ENCODE measurements at places on chromosomes 7 and 10.

DNA sequence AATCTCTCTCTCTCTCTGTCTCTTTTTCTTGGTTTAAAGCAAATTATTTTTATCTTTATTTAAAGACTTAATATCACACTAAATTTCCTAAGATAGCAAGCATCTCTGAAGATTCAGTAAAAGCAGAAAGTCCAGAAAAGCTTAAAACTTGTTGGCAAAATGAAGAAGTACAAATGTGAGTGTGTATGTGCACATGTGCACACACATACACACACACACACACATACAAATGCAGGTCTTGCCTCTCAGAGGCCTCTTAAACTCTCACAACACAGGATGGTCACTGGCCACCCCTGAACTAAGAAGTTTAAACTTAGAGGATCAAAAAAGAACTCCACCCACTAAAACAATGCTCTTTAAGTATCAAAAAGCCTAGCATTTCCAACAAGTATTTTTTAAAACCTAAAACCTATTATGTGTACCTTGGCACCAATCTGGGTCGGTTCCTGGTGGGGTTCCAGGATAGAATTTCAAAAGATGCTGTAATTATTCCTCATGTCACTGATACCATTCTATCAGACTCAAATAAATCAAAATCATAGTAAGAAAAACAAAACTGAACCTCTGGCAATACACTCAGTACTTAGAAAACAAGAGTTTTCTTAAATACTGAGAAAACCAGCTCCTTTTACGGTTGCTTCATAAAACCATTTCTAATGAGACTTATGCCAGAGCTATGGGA is 55.0 kb downstream of the SORBS1 start:
- no peak for DNase-seq

GRCh38 chr7:116949941-116950801 is 3.1 kb upstream of the ST7 start:
- DNase-seq: no peak

DNA sequence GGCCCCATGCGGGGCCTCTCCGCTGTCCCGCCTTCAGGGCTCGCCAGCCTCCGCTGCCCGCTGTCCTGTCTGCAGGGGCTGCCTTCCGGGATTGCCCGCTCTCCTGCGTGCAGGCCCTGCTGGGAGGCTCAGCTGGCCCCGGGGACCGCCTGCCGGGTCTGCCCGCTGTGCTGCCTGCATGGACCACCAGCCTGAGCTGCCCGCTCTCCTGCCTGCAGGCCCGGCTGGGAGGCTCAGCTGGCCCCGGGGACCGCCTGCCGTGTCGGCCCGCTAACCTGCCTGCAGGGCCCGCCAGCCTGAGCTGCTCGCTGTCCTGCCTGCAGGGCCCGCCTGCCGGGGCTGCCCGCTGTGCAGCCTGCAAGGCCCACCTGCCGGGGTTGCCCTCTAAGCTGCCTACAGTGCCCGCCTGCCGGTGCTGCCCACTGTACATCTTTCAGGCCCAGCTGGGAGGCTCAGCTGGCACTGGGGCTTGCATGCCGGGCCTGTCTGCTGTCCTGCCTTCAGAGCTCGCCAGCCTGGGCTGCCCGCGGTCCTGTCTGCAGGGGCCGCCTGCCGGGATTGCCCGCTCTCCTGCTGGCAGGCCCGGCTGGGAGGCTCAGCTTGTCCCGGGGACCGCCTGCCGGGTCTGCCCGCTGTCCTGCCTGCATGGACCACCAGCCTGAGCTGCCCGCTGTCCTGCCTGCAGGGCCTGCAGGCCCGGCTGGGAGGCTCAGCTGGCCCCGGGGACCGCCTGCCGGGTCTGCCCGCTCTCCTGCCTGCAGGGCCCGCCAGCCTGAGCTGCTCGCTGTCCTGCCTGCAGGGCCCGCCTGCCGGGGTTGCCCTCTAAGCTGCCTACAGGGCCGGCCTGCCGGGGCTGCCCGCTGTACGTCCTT is 165.1 kb downstream of the GLRX3 start:
- DNase-seq: no peak

GRCh38 chr7:73642834-73643233 is 18.5 kb upstream of the MLXIPL start:
- no peak for DNase-seq

GRCh38 chr7:100061518-100062193 is 12.1 kb downstream of the ZSCAN21 start:
- DNase-seq: no peak

DNA sequence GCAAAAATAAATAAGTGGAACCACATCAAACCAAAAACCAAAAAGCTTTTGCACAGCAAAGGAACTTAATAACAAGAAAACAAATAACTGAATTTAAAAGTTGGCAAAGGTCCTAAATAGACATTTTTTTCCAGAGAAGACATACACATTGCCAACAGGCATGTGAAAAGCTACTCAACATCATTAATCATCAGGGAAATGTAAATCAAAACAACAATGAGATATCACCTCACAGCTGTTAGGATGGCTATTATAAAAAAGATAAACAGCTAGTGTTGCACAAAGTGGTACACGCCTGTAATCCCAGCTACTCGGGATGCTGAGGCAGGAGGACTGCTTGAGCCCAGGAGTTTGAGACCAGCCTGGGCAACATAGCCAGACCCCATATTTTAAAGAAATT is 2.2 kb upstream of the SUN3 start:
- no peak for DNase-seq

DNA sequence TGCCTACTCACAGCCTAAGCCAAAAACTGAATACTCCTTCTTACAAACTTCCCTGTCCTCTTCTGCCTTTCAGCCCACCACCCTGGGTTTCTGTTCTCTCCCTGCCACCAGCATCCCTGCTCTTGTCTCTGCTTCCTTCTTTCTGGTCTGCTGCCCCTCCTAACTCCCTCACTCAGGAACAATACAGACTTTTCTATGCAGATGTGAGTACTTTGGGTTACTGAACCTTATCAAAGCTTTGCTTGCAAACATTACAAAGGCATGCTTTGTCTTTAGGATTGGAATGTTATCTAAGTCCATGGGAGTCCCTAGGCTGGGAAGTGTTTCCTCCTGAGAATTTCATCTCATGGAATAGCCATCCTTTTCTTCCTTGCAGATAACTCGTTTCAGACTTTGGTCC is 28.9 kb downstream of the CNNM1 start:
- DNase-seq: no peak

- no peak for DNase-seq
Measured at GRCh38 chr10:30037620-30038336, 21.6 kb downstream of the JCAD start.

DNA sequence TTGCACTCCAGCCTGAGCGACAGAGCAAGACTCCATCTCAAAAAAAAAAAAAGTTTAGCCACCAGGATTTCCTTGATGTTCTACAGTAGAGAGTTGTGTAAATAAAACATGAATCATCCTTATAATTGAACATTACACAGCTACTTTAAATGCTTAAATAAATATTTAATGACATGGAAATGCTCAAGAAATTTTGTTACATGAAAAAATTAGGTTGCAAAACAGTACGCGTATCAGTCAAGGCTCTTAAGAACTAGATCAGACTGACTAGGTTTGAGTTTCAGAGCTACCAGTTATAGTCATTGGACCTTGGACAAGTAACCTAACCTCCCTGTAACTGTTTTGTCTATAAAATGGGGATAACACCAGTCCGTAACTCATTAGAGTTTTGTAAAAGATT is 38.7 kb upstream of the GSAP start:
- DNase-seq: no peak

GRCh38 chr10:47278152-47278473 is 21.9 kb upstream of the GDF10 start:
- DNase-seq: no peak

DNA sequence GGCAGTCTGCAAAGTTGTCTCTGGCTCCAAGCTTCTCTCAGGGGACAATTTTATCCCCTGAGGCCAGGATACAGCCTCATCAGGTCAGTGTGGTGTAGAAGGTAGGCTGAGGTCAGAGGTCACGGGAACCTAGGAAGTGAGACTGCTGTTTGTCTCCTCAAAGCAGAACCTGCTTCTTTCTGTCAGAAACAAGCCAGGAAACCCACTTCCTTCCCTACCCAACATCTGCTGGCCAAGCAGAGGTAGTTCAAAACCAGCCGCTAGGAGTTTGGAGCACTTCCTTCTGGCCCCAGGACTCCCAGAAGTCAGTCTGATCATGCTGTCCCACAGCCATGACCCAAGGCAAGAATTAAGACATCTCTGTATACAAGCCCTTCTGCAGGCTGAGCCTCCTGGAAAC is 12.2 kb downstream of the CLRN3 start:
- DNase-seq: no peak

- no peak for DNase-seq
Measured at GRCh38 chr10:95122736-95123135, 53.4 kb upstream of the CYP2C8 start.

DNA sequence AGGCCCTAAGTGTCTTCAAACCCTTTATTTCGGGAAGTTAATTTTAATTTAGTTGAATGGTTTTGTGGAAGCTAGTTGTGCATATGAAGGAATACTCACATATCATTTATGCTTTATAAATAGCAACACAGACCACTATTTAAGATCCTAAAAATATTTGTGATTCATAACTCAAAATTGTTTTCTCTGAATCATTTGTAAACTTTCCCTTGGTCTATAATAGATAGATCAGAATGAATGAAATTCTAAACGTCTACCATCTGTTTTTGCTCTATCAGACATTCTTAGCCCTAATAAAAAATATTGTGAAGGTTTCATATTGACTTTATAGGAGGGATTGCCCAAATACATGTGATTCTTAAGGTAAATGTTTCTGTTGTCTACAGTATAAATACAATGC is 43.5 kb downstream of the LOXL4 start:
- DNase-seq: peak; percentile 53

DNA sequence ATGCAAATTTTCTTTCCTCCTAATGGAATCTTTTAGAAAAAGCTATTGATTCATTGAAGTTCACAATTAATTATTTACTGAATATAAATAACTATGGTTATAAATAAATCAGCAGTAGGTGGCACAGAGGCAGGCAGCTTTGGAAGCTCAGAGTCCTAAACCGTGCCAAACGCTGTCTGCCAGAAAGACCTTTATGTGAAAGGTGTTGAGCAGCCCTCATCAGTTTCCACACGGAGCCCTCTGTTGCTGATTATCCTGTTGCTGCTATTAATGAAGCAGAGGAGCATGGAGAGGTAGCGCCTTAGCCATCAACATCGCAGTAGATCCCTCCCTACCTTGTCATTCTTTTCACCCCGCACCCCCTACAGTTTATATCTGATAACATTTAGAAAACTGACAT is 51.0 kb downstream of the RTKN2 start:
- no peak for DNase-seq

GRCh38 chr7:63046612-63047011 is 952.0 kb upstream of the ZNF722 start:
- DNase-seq: no peak

GRCh38 chr7:38068461-38068860 is 109.6 kb upstream of the STARD3NL start:
- no peak for DNase-seq

DNA sequence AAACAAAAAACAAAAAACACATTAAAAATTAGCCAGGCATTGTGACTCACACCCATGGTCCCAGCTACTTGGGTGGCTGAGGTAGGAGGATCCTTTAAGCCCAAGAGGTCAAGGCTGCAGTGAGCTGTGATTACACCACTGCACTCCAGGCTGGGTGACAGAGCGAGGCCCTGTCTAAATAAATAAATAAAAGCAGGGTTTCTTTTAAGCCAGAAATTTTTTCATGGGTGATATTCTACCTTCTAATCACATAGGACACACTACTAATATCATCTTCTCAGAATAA is 14.2 kb upstream of the SVIL start:
- no peak for DNase-seq

- peak; percentile 56 for DNase-seq
Measured at GRCh38 chr7:136009488-136010079, 32.4 kb upstream of the MTPN start.

DNA sequence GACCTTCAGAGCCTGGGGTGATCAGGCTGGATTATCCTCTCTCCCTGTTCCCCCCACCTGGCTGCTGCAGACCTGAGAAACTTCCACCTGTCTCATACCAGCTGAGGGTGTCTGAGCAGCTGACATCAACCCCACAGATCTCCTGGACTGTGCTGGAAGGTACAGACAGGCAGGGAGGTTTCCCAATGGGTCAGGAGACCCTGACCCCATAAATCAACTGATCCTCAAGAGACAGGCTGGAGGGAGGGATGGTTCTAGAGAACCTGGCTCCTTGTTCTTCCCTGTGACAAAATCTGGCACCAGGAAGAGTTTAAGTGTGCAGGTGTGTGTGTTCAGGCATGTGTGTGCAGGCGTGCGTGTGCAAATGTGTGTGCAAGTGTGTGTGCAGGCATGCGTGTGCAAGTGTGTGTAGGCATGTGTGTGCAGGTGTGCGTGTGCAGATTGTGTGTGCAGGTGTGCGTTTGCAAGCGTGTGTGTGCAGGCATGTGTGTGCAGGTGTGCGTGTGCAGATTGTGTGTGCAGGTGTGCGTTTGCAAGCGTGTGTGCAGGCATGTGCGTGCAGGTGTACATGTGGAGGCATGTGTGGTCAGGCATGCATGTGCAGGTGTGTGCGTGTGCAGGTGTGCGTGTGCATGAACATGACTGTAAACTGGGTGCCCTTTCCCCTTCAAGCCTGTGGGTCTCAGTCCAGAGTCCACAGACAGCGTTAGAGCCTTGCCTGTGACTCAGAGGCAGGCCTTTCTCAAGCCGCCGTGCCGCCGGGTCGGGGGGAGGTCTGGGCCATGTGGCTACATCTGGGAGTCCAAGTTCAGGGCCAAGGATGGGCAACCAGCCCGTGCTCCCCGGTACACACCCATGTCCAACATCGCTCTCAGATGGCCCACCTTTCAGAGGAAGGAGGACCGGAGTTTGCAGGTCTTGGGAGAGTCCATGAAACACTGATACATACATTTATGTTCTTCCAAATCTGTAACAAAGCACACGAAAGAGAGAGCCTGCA is 50.1 kb upstream of the ELN start:
- DNase-seq: peak; percentile 81

DNA sequence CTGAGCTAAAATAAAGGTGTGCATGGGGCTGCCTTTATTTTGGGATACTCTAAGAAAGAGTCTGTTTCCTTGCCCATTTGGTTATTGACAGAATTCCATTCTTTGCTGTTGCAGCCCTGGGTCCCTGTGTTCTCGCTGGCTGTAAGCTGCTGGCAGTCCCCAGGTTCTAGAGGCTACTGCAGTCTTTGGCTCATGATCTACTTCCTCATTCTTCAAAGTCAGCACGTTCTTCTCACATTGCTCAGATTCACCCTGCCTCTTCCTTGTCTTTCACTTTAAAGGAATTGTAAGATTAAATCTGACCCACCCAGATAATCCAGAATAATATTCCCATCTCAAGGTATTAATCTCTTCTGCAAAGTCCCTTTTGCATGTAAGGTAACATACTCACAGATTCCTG is 620.3 kb downstream of the CCSER2 start:
- no peak for DNase-seq

- DNase-seq: no peak
Measured at GRCh38 chr7:45665172-45665571, 91.0 kb downstream of the ADCY1 start.

DNA sequence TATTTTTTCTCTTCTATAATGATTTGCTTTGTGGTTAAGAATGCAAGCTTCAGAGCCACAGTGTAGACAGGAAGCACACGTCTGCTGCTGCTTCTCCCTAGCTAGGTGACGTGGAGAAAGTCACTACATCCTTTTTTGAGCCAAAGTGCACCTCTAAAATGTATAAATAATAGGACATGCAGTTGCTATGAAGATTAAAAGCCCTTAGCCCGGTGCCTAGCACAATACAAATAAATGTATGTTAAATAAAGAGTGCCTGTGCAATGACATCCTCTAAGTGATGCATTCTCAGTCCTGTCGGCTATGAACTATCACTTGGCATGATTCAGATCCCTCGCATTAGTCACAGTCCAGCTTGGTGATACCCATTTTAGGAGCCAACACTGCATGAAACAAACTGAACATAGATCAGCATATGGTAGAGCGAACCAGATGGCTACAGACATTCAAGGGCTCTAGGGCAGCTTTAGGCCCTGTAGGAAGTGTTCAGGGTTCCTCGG is 4.8 kb upstream of the TRDMT1 start:
- DNase-seq: peak; percentile 48
